ENCODE measurements at places on chromosomes 3 and 15.

DNA sequence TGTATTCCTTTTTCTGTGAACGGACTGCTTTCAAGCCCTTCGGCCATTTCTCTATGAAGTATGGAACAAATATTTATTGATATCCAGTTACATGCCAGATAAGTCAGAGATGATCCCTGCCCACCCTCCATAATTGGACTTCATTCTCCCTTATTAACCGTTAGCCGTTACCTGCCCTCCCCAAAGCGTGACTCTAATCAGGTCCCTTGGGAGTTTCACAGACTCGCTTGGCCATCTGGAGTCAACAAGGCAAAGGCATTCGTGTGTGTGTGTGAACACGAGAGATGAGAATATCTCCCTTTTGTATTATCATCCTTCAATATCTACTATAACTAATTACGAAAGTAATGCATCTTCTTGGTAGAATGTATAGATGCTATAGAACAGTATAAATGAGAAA is 314.5 kb downstream of the TLE3 start:
- DNase-seq: no peak

DNA sequence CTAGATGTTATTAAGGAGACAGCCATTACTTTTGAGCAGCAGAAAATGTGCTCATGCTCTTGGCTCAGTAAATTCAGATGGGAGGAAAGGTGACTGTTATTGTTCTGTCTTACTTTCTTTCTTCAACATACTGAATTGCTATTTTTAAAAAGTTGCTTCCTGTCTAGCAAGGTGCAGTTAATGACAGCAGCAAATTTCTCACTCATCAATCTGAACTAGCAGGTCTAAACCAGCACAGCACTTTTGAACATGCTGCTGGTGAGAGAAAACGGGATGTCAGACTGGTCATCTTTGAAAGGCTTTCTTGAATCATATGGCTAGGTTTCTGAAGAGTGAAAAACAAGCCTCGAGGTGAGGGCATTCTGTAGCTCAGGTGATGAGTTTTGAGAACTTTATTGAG is 384.7 kb downstream of the MFSD1 start:
- DNase-seq: no peak

DNA sequence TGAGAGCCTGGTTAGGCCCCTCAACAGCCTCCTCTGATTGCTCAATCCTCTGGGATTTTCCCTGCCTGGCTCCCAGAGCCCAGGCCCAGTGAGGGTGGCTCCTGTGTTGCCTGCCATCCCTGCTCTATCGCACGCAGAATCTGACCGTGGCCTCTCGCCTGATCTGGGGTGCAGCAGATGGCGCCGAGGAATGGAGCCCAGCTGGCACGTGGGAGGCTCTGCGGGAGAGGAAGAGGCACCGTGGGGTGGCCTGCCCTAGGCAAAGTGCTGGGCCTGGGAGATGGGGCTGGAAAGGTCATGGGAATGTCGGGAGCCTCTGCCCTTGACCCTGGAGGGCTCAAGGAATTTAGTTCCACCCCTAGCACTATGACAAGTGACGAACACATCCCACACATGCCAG is 10.3 kb downstream of the SV2B start:
- DNase-seq: no peak

DNA sequence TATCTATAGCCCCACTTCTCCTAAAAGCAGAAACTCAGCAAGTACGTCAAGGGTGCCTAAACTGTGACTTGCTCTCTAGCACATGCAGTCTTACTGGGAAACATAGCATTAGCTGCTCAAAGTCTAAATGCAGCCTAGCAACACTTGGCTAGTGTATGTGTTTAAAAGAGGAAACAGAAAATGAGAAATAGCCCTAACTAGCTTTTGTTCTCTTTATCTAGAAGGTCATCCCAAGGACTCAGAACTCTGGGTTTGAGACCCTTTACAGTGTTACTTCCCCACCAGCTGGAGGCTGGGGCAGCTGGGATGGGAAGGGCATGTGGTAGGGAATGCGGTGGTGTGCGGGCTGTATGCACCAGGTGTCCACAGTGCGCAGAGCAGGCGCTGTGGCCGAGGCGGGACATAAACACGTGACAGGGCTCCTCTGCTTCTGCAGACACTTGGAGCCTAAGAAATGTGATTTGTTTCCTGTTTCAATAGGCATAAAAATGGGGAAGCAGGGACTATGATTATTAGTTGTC is 13.3 kb downstream of the ETV5 start:
- no peak for DNase-seq

All from activated T-helper 9 cell treated with anti-CD3 and anti-CD28 coated beads, Interleukin-2, amount 50 U/mL, for 16 hours (primary cell).